ENCODE measurements at places on chromosomes 1 and 21. TPM values are rescaled to one million over a fixed set of nuclear protein-coding genes. Genes with fewer than 3 reads are reported as not detected.
A peak's percentile ranks its signal among the peaks of the same experiment; 100 is the strongest.

DNA sequence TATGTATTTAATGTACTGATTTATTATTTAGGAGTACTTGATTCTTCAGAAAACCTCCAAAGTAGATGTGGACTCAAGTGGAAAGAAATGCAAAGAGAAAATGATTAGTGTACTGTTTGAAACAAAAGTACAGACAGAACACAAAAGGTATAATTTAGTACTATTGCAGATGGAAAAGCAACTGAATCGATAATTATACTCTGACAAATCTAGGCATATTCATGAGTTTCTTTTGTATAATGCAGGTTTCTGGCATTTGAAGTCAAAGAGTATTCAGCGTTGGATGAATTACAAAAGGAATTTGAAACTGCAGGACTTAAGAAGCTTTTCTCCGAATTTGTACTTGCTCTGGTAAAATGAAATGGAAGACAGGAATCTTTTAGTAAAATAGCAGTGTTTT is 12.5 kb downstream of the RWDD3 start:
- DNase-seq, result no peak

DNA sequence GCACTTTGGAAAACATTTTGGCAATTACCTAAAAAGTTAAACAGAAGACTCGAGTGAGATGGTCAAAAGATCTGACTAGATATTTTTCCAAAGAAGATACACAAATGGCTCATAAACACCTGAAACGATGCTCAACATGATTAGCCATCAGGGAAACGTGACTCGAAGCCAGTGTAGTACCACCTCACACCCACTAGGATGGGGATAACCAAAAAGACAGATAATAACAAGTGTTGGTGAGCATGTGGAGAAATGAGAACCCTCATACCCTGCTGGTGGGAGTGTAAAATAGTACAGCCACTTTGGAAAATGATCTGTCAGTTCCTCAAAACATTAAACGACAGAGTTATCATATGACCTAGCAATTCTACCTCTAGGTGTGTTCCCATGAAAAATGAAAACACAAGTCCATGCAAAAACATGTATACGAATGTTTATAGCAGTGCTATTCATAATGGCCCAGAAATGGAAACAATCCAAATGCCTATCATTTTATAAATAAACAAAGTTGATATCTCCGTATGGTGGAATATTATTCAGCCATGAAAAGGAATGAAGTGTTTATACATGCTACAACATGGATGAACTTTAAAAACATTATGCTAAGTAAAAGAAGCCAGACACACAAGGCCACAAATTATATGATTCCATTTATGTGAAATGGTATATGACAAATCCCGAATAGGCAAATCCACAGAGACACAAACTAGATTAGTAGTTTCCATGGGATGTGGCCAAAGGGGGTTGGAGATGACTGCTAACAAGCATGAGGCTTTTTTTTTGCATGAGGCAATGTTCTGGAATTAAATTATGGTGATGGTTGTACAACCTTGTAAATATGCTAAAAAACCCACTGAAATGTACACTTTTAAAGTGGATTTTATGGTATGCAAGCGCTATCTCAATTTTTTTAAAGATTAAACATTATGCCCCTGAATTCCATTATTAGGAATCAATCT is 625.3 kb downstream of the KIF26B start:
- DNase-seq, result no peak

DNA sequence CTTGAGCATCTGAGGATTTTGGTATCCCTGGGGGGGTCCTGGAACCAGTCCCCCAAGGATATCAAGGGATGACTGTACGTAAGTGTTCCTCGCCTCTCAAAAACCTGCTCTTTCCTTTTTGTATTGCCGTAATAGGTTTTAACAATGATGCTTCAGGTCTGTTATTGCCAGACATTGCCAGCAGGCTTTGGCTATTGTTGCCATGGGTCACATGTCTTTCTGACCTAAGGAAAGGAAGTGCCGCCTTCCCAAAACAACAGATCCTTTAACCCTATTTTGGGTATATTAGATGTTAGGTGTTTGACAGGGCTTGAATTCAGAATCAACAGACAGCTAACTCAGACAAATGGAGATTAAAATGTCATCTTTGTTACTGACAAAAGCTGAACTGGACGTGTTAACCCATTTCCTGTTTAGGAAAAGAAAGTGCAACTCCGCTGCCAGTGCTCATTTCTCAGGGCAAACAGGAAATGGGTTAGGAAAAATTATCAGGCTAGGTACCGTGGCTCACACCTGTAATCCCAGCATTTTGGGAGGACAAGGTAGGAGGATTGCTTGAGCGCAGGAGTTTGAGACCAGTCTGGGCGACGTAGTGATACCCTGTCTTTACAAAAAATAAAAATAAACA is 12.4 kb upstream of the PRPF38B start:
- DNase-seq, result no peak

PTPN14 gene
- polyA plus RNA-seq, result 41.1 TPM

DNA sequence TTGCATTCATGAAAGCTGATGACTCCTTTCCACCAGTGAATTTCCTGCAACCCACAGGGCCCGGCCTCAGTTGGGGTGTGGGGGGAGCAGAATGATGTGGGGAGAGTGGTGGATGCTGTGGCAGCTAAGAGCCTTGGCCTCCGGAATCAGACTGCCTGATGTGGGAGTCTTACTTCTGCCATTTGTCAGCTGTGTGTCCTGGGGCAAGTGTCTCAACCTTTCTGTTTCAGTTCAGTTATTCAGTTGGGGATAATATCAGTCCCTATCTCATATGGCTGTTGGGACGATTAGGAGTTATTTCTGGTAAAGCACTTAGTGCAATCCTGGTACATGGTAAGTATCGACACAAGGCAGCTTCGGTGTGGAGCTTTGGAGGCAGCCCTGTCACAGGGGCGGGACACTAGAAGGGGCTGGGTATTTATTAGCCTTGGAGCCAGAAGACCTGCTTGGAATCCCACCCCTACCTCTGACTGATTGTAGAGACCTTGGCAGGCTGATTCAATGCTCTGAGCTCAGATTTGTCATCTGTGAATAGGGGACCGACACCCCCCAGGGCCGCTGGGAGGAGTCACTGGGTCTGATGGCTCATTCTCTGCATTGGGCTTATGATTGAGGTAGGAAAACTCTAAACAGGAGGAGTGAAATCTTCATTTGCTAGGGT is 19.6 kb downstream of the ARHGEF10L start:
- DNase-seq, result no peak

GRCh38 chr1:67824766-67825165 is 8.5 kb downstream of the GNG12 start:
- no peak for DNase-seq

DNA sequence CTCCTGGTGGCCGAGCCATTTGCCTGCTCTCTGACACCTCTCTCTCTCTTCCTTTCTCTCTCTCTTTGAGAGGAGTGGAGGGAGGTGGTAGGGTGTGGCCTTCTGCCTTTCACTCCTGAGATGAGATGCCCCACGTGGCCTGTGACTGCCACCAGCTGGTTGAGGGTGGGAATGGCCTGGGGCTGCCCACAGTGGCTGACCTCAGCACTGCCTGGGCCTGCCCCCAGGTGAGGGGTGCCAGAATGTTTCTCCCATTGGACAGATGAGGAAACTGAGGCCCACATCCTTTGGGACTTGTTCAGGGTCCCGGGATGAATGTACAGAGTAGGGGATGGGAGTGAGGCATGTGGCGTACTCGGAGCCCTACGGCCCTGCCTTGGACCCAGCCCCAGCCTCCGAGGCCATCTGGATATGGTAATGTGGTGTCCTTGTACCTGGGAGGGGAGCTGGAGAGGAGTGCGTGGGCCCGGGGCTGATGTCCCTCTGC is 12.7 kb upstream of the C1orf167 start:
- DNase-seq, result no peak

SPATA46 gene
- 2.1 TPM for polyA plus RNA-seq

CDK18 gene
- 32.7 TPM for polyA plus RNA-seq

DNA sequence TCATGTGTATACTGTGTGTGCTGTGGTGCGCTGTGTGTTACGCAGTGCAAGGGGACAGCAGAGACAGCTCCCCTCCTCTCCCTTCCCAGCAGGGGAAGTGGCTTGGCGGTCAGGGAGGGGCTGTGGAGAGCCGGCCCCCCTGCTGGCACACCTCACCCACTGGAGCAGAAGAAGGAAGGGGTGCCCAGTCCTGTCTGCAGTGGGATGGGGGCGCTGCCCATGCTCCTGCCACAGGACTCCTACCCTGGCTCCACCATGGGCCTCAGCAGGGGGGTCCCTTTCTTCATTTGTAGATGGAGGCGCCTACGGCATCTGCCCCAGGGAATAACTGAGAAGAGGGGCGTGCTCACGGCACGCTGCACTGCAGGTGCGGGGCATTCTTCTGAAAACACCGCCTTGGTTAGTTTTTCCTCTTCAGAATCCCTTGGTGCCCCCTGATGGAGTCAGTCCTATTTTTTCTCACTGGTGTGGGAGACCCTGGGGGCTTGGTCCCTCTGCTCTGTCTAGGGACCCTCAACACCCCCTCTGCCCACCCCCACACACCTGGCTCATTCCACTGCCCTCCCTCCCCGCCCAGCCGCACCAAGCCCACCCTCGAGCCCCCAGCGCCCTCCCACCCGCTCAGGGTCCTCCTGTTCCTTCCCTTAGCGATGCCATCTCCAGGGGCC is 13.8 kb upstream of the LDLRAP1 start:
- no peak for DNase-seq

CD247 gene
- polyA plus RNA-seq, result 0.44 TPM

DNA sequence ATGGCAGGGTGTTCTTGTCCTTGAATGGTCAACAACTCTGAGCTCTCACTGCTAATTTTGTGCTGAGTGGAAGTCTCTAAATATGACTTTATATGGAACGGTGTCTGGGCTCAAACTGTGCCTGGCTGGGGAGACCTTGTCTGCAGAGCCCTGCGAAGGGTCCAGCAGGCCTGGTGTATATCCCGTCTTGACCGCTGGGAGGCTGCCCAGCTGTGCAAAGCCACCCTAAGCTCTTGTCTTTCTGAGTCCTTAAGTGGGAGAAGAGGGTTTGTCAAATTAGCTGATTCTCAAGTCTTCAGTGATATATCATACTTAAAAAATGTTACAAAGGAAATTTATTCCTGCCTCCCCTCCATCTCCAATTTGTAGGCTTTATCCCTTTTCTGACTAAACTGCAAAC is 198.7 kb downstream of the KCNJ6 start:
- DNase-seq, result no peak

GRCh38 chr1:226980565-226981385 is 40.7 kb downstream of the COQ8A start:
- DNase-seq, result no peak

DNA sequence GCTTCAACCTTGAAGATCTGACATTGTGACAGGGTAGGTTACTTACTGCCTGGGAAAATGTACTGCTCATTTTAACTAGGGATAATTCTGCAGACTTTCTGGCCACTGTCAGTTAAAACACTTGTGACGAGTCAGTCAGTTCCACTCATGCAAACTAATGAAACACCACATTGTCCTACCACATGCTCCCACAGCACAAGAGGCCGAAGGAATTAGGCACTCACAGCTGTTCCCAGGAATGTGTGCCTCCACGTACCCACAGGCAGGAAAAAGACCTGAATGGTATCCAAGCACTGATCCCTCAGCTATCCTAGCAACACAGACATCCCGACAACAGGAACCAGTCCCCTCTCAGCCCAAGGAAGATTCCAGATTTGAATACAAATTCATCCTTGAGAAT is 12.3 kb downstream of the BCAR3 start:
- no peak for DNase-seq

IL20 gene
- polyA plus RNA-seq, result not detected

GRCh38 chr1:20640183-20640597 is 6.9 kb downstream of the PINK1 start:
- no peak for DNase-seq

DNA sequence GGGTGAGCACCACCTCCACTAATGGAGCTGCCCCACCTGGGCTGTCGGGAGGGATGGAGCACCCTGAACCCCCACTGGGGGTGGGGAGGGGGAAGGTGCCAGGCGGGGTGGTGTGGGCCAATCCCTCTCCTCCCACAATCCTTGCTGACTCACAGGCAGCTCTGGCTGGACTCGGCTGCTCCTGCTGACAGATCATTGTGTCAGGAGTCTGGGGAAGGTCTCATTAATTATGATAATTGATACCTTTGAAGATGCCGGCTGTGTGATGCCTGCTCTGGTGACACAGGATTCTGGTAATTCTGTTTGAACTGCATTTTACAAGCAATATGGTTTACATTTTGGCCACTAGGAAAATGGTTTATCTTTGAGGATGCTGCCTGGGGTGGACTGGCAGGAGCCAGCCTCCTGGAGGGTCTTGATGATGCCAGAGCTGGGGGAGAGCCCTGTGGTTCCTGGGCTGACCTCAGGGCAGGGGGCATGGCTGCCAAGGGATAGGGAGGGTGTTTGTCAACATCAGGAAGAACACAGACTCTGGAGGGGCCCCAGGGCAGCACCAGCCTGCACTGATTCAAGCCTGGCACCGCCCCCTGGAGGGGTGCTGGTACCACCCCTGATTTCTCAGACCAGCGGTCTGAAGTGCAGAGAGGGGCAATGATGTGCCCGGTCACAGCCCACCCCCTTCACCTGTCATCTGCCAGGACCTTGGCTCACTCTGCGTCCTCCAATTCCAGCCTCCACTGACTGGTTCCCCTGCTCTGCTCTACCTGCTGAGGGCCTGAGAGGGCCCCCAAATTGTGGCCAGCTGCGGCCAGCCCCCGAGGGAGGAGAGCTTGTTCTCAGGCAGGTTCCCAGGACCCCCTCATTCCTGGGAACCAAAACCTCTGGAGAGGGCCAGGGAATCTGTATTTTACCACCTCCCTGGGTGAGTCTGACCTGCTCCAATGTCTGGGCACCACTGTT is 338.8 kb downstream of the MATN1 start:
- DNase-seq, result peak; percentile 28

DNA sequence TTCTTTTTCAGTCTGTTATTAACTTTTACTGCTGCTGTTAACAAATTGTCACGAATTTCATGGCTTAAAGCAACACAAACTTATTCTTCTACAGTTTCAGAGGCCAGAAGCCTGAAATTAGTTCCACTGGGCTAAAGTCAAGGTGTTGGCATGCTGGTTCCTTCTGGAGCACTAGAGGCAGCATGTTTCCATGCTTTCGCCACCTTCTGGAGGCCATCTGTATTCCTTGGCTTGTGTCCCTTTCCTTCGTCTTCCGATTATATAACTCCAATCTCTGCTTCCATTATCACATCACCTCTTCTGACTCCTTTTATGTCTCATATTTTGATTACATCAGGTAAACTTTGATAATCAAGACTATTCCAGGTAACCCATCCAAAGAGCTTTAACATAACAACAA is 1742.1 kb downstream of the BRINP3 start:
- DNase-seq, result no peak

OR2T35 gene
- not detected for polyA plus RNA-seq

DNA sequence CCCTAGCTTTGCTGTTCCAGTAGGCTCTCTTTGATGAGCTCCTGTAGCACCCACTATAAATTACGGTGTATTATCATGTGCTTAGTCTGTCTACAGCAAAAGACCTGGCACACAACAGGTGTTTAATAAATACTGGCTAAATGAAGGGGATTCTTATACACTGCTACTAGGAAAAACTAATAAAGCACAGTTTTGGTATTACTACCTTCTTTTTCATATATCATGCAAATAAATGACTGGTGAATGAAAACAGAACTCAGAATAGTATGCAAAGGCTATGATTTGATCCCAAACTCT is 26.4 kb downstream of the WDR26 start:
- DNase-seq, result no peak

DNA sequence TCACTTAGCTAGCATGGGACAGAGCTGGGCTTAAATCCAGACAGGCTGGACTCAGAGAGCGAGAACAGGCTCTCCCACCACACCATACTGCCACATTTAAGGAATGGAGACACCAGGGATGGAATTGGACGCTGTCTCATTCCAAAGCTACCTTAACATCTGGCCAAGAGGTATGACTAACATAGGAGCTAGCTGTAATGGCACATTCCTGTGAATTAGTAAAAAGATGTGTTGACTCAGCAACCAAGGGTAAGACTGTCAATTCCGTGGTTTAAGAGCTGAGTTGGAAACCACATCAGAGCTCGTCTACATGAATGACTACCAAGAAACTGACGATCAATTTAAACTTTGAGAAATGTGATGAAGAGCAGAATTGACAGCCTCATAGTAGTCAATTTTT is 8.3 kb upstream of the TNFRSF9 start:
- no peak for DNase-seq
